SK-MEL-5 (cell line): ENCODE measurements at places on chromosomes 3 and 15. TPM values are rescaled to one million over a fixed set of nuclear protein-coding genes. Genes with fewer than 3 reads are reported as not detected.

DNA sequence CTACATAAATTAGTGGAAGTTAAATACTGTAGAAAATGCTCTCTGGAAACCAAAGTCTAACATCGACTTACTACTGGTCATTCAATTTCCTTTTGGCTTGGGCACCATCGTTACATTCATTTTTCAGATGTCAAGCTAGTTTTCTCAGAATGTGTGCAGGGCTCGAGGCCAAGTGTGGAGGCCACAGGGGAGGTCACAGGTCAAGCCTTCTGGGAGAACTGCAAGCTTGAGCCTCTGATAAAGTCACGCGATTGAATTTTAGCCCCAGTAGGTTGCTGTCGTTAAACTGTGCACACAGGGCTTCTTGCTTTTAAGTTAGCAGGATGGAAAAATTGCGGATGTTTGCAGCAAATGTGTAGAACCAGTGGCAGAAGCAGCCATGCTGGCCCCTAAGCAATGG, 182.2 kb downstream of the APBA2 start:
- no peak for DNase-seq

DNA sequence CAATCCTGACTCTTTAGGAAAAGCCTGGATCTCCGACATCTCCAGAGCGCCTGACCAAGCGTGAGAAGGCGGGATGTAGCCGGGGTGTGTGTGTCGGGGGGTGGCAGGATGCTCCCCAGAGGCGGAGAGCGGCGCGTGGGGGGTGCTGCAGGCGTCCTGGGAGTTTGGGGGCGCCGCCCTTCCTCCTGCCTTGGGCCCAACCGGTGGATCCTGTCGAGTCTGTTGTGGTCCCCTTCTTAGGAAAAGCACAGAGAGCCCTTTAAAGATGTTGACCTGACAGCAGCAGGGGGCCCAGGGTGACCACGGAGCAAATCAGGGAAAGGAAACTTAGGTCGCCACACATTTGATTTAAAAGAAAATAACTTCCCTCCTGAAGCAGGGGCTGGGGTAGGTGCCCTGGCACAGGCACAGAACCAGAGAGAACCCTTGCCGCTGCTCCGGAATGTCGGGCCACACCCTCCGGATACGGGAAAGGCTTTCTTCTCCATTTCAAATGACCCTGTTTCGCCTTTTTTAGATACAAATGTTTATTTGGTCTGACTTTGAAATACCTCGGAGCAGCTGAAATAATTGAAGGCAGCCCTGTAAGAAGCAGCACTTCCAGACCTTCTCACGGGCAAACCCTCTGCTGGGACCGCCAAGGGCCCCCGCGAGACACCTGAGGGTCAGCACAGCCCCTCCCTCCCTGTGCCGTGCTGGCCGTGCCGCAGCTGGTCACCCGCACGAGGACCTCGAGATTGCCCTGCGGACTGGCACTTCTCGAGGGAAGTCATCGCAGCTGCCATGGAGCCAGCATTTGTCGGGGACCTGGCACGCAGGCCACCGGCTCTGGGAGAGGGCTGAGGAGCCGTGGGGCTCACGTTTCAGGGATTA, 102.9 kb upstream of the KLF13 start:
- DNase-seq: no peak

- DNase-seq: no peak
Measured at GRCh38 chr3:136437043-136437442, 186.9 kb downstream of the PCCB start.

GRCh38 chr3:183725387-183725786, 27.8 kb downstream of the YEATS2 start:
- DNase-seq: peak; percentile 50

Gene SLC2A2
- total RNA-seq: not detected in 2 replicates

GRCh38 chr3:180684807-180685206, 5.5 kb upstream of the CCDC39 start:
- no peak for DNase-seq

DNA sequence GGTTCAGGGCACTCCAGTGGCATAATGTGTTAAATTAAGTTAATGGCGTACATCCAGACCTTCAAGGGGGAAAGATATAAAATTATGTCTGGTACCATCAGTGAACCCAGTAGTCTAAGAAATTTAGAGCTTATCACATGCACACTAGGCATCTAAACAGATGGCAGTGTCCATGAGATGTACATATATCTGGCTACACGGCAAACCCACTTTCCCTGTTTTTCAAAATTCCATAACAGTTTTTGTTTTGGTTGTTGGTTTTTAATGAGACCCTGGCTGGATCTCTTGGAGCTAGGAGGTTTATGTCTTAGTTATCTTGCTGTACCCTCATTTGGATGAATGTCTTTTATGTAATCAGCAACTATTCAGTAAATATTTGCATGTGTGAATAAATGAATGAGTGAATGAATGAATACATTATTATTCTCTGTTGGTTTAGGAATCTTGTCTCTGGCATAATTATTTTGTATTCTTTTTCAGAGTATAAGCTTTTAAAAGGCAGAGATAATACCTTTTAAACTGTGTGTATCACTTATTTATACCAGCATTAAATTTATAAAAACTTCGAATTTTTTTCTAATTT, 3.1 kb upstream of the UTS2B start:
- no peak for DNase-seq

GRCh38 chr15:76236350-76236749, 74.9 kb downstream of the ETFA start:
- no peak for DNase-seq

Gene GALNT15
- 0.13 TPM in 1 of 2 replicates, not detected in the other for total RNA-seq

Gene EFCAB12
- 0.08 TPM in 1 of 2 replicates, not detected in the other for total RNA-seq

- no peak for DNase-seq
Measured at GRCh38 chr15:51909584-51909983, 62.0 kb downstream of the LEO1 start.

- no peak for DNase-seq
Measured at GRCh38 chr3:78178209-78178608, 1138.3 kb downstream of the ROBO2 start.

Gene LMAN1L
- not detected in 2 replicates for total RNA-seq

- DNase-seq: no peak
Measured at GRCh38 chr15:78097667-78098066, 5.3 kb downstream of the SH2D7 start.

DNA sequence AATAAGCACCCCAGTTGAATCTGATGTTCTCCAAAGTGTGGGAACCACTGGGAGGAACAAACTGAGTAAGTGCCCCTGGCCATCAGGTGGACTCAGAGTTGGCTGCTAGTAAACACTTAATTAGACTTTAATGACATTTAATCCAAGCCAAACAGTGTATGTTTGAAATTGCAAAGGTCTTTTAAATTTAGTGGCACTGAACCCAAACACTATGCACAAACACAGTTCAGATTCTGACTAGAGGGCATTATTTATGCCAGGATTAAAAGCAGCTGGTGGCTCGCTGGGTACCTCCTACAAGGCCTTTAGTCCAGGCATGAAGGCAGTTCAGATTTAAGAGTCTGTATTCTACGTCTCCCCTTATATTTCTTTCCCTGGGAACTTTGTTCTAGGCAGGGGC, 264.8 kb downstream of the CLSTN2 start:
- DNase-seq: no peak

Gene IGF1R
- total RNA-seq: 20.2 and 31.5 TPM in 2 replicates

DNA sequence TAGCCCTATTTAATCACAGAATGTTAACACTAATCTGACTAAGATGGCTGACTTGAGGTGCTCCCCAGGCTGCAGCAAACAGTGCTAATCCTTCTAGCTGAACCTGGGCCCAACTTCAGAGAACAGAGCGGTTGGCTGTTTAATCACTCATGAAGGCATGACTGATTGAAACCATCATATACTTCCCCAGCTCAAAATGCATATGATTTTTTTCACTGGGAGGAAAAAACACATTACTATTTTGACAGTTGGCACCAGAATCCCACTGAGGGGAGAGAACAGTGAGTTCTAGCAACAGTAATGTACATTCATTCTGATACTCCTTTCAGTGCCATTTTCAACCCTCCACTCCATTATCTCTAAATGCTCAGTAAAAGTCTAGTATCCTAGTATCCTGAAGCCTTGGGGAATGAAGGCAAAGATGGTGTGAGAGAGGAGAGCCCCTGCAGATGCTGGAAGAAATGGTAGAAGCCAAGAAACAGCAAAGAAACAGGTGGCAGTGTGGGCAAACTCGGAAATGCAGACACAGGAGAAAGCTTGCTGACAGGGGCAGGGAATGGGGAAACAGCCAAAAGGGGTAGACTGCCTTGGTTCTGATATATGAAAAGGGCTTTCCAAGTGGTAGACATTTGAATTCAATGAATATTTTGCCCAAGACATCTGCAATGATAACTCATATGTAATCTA, 34.4 kb upstream of the CASR start:
- DNase-seq: no peak

Gene MST1R
- not detected in 2 replicates for total RNA-seq

Gene CILP
- 0.13 TPM in 1 of 2 replicates, not detected in the other for total RNA-seq

DNA sequence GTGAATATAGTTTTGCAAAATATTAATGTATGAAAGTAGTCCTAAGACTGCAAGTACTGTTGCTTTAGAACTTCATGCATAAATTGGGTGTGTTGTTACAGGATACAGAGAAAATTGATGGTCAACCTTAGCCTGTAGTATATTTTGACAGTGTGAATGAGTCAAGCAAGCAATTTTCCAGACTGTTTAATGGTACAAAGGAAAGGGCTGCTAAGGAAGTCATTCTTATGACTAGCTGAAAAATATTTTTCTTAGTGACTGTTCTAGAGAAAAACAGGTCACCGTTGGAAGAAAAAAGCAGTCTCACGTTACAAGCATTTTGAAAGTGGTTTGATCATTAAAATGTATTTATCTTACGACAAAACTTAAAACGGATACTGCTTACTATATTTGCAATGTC, 49.2 kb downstream of the MBNL1 start:
- DNase-seq: no peak

GRCh38 chr3:137787529-137787928, 23.4 kb downstream of the SOX14 start:
- no peak for DNase-seq

DNA sequence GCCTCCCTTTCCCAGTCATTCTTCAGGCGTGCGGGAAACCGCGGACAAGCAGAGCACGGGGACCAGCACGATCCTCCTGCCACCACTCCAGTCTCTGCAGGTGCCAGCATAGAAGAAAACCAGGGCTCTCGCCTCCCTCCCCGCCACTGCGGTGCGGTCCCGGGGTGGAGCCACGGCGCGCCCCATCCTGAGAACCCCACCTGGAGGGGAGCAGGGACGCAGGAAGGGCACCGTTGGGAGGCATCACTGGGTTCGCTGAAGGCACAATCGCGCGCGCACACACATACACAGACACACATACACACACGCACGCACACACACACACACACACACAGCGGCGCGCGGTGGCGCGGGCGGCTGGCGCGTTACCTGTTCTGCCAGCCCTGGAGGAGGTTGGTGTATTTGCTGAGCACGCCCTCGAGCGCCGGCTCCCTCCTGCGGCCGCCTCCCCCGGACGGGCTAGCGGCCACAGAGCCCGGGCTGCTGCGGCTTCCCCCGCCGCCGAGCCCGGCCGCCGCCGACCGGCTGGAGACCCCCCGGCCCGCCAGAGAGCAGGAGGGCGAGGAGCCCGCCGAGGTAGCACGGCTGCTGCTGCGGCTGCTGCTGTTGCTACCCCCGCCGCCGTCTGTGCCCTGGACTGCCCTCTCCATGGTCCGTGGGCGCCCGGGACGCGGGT, 394 bp downstream of the OSBPL10 start:
- DNase-seq: peak; percentile 40

DNA sequence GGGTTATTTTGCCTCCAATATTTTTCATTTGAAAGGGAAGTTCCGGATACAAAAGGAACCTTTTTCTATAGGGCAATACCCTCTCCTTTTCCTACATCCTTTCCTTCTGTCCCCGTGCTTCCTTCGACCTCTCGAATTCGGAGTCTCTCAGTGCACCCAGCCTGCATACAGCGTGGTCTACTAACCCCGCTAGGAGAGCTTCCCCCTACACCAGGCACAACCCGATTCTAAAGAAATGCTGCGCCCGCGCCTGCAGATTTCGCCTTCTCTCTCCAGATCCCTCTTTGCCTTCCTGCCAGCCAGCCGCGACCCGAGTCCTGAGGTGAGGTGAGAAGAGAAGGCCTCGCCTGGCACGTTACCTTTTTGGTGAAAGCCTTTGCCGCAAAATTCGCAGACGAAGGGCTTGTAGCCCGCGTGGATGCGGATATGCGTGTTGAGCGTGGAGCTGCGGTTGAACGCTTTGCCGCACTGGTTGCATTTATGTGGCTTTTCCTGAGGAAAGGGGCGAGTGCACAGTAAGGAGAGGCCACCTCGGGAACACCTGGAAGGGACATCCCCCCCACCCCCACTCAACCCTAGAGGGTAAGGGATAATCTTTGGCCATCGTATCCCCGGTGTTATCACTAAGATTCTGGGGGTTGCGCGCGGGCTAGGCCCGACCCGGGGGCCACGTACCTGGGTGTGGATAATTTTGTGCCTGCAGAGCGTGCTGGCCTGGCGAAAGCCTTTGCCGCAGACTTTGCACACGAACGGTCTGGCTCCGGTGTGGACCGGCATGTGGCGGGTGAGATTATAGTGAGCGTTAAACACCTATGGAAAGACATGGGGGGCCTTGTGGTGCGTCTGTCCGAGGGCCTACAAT, 2.3 kb downstream of the FEZF2 start:
- DNase-seq: no peak

Gene NXPE3
- total RNA-seq: 3.0 and 5.5 TPM in 2 replicates

DNA sequence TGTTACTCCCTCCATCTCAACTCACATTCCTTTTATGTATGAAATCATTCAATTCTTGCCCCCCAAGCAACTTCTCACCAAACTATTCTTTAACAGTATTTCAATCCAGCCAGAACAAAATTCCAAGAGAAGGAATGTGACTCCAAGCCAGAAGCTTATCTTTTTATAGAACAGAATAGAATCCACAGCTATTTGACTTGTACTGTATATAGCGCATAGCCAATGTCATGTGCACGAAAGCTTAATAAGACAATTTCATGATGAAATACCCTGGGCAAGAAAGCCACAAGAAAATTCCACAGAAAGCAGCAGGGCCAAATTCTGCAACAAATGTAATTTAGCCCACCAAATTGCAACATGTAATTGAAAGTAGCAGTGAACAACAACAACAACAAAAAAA, 127.6 kb upstream of the UBE2E2 start:
- DNase-seq: no peak

DNA sequence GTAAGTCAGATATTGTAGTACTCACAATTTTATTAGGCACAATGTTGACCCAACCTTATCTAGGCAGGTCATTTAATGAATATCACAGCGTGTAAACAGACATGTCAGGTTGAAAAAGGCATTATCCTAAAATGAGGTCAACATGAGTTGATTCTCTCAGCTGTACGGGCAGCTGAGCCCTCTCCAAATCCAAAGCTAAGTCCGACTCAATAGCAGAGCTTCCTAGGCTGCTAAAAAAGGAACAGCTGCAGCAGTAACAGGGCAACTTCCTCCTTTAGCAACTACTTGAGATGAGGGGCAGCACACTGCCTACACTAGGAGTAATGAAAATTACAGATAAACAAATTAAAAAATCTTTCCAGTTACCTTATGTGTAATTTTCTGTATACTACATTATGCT, 189.2 kb downstream of the CADM2 start:
- DNase-seq: no peak

- DNase-seq: no peak
Measured at GRCh38 chr3:53198996-53199395, 38.0 kb downstream of the PRKCD start.
